PC-9 (cell line): ENCODE measurements at places on chromosomes 1 and 21. TPM values are rescaled to one million over a fixed set of nuclear protein-coding genes. Genes with fewer than 3 reads are reported as not detected.

Gene RNF186
- not detected in 2 replicates for total RNA-seq

Gene CFHR5
- total RNA-seq: not detected in 2 replicates

Gene CASZ1
- total RNA-seq: 15.2 and 18.9 TPM in 2 replicates

Gene CCT3
- total RNA-seq: 272 and 317 TPM in 2 replicates

Gene ZYG11A
- total RNA-seq: 9.7 and 11.5 TPM in 2 replicates

Gene IBA57
- 7.8 and 13.8 TPM in 2 replicates for total RNA-seq
